ENCODE measurements at places on chromosomes 13 and 19. TPM values are rescaled to one million over a fixed set of nuclear protein-coding genes. Genes with fewer than 3 reads are reported as not detected.

Gene CEACAM1
- total RNA-seq = 1.4 TPM

Gene PSG11
- not detected for total RNA-seq

Gene ZNF536
- total RNA-seq = not detected

Gene ATP4B
- not detected for total RNA-seq

Gene PSG6
- 0.13 TPM for total RNA-seq

Gene SULT2B1
- 17.3 TPM for total RNA-seq

Gene ZNF607
- total RNA-seq = 4.9 TPM

Gene C1QTNF9B
- total RNA-seq = not detected

Gene NUP58
- 23.5 TPM for total RNA-seq

Gene ERICH4
- not detected for total RNA-seq

Gene SLC7A10
- total RNA-seq = not detected

Gene SPRED3
- 3.1 TPM for total RNA-seq

Gene FAM83E
- not detected for total RNA-seq
